NCI-H226 (cell line): ENCODE measurements at places on chromosomes 6 and 20.

DNA sequence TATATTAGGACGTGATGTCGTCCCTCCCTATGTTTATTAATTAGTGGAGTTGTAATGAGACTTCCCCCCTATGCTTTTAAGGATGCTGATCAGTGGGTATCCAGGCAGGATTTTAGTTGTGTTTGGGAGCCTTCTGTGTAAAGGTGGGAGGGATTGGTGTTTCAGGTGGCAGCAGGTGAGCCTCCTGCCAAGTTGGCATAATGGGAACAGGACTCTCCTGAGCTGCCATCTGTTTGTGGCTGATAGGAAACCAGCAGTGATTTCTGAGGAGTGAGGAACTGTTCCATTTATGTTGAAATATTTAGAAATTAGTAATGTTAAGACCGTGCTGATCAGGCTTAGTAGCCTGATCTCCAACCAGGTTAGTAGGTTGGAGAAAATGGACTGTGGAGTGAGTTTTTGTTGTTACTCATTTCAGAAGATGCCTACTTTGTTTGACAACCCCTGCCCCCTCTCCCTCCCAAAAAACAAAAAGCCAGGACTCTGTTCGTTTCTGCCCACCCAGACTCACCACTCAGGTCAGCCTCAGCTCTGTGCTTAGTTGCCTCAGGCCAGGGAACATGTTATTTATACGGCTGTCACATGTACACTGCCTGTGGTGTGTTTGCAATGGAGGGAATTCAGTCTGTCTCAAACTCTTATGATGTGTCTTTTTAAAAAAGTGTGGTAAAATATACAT, 55.4 kb upstream of the TULP4 start:
- no peak for DNase-seq

GRCh38 chr6:34696189-34696738, 303 bp downstream of the ILRUN start:
- DNase-seq: no peak

- DNase-seq: no peak
These were observed 51.0 kb downstream of the RPS12 start for GRCh38 chr6:132865364-132865763.

DNA sequence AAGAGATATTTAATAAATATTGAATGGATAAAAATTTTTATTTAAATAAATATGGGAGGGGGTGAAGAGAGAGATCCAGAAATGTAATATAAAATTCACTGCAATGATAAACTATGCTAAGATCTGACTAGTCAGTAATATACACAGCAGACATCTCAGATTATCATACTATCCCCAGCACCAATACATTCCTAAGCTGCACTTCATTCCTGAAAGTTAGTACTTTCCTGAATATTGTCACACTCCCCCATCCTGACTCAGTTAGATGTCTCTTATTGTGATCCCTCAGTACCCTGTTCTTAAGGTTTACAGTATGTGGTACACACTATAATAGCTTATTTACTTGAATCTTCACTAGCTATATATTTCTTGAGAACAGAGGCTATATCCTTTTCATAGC, 88.3 kb upstream of the KCNQ5 start:
- DNase-seq: no peak

GRCh38 chr20:33945391-33946081, 48.2 kb upstream of the RALY start:
- DNase-seq: peak; percentile 67

DNA sequence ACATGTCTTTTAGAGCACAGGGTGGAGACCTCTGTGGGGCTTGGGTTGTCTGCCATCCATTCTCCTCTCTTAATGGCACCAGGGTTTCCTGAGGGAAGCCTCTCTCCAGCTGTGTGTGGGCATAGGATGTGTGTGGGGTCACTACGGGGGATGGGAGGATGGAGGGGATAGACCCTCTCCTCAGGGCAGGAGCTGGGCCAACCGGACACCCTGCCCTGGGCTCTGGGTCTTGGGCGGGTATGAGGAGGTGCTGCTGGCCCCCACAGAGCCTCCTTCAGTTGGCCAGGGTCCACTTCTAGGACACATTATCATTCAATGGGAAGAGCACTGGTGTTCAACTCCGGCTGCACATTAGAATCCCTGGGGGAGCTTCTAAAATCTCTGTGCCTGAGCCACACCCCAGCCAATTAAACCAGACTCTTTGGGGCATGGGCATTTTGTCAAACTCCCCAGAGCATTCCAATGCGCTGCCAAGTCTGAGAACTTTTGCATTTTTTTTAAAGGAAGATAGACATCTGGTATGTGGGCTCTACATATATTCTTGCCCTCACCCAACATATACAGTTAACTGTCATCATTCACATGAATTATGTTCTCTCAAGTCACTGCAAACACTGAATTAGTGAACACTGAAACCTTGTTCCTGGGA, 38.5 kb downstream of the TRAM2 start:
- DNase-seq: peak; percentile 34

GRCh38 chr6:3211681-3212080, 15.8 kb downstream of the TUBB2B start:
- DNase-seq: peak; percentile 96

- no peak for DNase-seq
These were observed 91.7 kb upstream of the B3GAT2 start for GRCh38 chr6:71048320-71049164.

DNA sequence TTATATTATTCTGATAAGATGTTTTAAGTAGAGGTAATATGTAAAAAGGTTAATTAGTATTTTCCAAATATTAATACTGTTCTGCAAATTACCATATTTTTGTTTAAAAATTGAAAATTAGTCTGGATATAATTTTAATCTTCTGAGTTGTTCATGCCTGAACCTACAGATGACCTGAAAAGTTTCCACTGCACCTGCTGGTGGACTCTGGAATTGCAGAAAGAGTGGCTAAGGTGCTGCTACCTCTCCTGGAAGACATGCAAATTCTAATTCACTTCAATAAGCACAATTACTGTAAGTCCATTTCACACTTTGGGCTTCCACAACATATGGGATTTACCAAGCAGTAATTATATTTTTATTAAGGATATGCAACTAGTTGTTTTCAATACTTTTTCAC, 77.7 kb upstream of the OLIG3 start:
- peak; percentile 33 for DNase-seq

- no peak for DNase-seq
These were observed 399.7 kb upstream of the ADGRB3 start for GRCh38 chr6:68235326-68235784.

DNA sequence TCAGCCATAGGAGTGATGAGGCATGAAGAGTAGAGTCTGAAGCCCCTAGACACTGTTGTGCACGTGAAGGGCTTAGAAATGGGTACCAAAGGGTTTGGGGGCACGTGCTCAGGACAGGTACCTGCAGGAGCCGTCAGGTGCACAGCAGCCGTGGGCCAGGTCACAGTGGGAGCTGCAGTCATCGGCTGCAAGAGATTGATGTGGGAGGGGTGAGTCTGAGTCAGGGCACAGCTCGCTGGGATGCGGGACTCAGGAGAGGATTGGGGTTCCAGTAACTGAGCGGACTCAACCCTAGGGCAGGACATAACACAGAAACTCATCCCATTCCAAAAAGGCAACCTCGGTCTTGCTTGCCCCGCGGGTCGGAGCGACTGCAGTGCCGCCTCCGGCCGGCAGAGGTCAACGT, 1.1 kb downstream of the DLK2 start:
- no peak for DNase-seq

GRCh38 chr6:27630727-27631608, 158.1 kb upstream of the ZNF184 start:
- peak; percentile 44 for DNase-seq

GRCh38 chr20:18972251-18972876, 158.8 kb downstream of the SCP2D1 start:
- DNase-seq: no peak

GRCh38 chr6:42979523-42980177, 669 bp upstream of the PEX6 start:
- DNase-seq: peak; percentile 5

- no peak for DNase-seq
These were observed 105.2 kb downstream of the MAP7 start for GRCh38 chr6:136445063-136445462.

DNA sequence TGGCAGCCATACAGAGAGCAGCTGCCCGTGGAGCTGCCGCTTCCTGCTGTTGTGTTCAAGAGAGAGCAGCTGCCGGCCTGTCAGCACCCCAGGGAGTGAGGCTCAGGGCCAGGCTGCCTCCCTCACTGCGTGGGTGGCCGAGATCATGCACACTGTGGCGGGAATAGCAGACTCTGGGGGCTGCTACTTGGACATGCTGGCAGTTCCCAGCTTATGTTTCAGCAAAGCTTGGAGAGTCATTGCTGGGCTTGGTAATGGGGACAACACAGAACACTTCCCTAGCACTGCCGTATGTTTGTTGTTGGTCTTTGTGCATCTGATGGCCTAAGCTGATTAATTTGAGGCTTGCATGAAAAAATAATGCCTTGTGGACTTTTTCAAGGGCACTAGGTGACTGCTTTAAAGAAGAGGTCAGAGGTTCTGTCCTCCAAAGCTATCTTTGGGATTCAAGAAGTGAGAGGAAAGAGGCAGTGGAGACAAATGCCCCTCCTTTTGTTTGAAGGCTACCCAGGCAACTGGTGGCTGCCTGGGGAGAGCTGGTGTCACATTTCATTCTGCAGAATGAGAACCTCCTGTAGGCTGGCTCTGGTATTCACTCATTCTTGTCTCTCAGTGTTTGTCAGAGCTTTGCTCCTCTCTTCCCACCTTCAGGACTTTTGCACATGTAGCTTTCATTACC, 18.8 kb downstream of the MRAP2 start:
- DNase-seq: no peak

GRCh38 chr20:18621004-18621403, 33.1 kb downstream of the DTD1 start:
- DNase-seq: no peak

DNA sequence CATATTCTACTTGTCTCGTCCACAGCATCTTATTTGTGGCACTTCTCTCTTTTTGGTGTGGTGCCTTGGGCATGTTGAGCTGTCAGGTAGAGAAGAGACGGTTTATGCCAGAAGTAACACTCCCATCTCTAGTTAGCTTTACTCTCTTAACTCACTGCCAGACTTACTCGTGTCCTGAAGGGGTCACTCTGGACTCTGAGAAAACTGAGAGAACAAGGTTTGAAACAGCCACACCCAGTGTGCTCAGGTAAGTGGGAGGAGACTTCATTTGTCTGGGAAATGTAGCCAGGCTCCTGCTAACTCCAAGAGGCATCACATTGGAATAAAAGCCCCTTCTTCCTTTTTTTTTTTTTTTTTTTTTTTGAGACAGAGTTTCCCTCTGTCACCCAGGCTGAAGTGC, 360.8 kb downstream of the QKI start:
- DNase-seq: no peak

DNA sequence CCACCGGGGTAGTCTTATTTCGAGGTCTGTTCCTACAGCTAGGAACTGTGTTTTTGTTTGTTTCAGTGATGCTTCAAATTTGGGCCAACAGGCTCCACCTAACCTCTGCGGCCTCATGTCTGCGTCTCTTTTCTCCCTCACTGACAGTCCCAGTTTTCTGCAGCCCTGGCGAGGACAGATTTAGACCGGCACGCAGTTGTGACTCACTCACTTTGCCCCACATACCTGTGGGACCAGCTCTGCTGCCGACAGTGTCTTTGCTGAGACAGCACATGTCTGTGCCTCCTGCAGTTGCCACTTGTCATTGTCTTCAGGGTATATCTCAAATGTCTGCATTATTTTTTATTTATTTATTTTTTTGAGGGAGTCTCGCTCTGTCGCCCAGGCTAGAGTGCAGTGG, 29.2 kb downstream of the OSBPL2 start:
- DNase-seq: no peak

GRCh38 chr6:150667977-150668716, 68.5 kb downstream of the PLEKHG1 start:
- peak; percentile 59 for DNase-seq
